Activated B cell treated with CpG ODN at 0.5 μM for 24 hours (primary cell): ENCODE measurements at places on chromosomes 2 and 18.

- peak; percentile 50 for DNase-seq
- peaks cover 12% of the 10 kb centered on the region for H3K36me3 ChIP-seq
- peak overlapping the region; percentile 41 for H3K4me3 ChIP-seq
- H3K4me1 ChIP-seq, result peaks cover 26% of the 10 kb centered on the region
Measured at GRCh38 chr18:62586151-62586774, 63.4 kb downstream of the ZCCHC2 start.

GRCh38 chr2:101873543-101873942, 118.2 kb upstream of the IL1R2 start:
- DNase-seq, result no peak
- H3K4me1 ChIP-seq, result no peaks in the 10 kb centered on the region
- no peaks in the 10 kb centered on the region for H3K27me3 ChIP-seq
- H3K4me3 ChIP-seq, result no peak overlapping the region
- H3K36me3 ChIP-seq, result peaks cover 93% of the 10 kb centered on the region

DNA sequence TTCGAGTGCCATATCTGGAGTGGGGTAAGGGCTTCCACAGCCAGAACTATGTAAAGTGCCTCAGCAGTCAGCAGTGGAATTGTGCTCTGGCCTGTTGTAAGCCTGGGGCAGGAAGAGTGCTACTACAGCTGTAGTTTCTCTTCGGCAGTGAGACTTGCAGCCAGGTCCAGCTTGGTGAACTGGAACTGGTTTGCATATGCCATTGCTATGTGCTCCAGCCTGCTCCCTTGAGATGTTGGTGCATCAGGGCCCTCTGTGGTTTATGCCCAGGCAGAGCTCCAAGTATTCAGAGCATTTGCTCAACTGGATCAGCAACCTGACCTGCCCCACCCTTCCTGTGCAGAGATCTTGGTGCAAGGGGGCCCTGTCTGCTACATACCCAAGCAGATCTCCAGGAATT, 47.8 kb downstream of the ZNF804A start:
- H3K36me3 ChIP-seq, result no peaks in the 10 kb centered on the region
- H3K4me1 ChIP-seq, result peaks cover 10% of the 10 kb centered on the region
- H3K4me3 ChIP-seq, result no peak overlapping the region
- no peak for DNase-seq
- no peak overlapping the region for H3K27ac ChIP-seq
- H3K27me3 ChIP-seq, result no peaks in the 10 kb centered on the region

GRCh38 chr2:24720310-24720709, 72.9 kb downstream of the PTRHD1 start:
- peaks cover 29% of the 10 kb centered on the region for H3K4me1 ChIP-seq
- no peaks in the 10 kb centered on the region for H3K27me3 ChIP-seq
- DNase-seq, result no peak
- no peak overlapping the region for H3K4me3 ChIP-seq

GRCh38 chr18:12468445-12468844, 60.7 kb downstream of the PRELID3A start:
- no peak overlapping the region for H3K27ac ChIP-seq
- no peak overlapping the region for H3K4me3 ChIP-seq
- H3K4me1 ChIP-seq, result no peaks in the 10 kb centered on the region

DNA sequence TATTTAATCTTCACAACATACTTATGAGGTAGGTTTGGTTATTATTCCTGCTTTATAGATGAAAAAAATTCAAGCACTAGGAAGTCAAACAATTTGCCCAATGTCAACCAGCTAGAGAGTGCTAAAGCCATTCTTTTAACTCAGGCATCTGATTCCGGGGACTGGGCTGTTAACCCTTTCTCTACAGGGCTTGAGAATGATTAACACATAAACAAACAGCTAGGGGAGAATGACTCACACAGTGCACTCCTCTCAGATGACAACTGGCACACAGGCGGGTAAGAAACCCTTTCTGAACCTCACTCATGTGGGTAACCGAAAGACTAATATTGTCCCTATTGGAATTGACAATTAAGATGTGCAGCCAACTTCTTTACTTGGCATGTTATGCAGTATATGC, 86.3 kb upstream of the FSHR start:
- no peaks in the 10 kb centered on the region for H3K36me3 ChIP-seq
- no peak for DNase-seq
- no peak overlapping the region for H3K27ac ChIP-seq
- no peaks in the 10 kb centered on the region for H3K27me3 ChIP-seq
- no peaks in the 10 kb centered on the region for H3K4me1 ChIP-seq

DNA sequence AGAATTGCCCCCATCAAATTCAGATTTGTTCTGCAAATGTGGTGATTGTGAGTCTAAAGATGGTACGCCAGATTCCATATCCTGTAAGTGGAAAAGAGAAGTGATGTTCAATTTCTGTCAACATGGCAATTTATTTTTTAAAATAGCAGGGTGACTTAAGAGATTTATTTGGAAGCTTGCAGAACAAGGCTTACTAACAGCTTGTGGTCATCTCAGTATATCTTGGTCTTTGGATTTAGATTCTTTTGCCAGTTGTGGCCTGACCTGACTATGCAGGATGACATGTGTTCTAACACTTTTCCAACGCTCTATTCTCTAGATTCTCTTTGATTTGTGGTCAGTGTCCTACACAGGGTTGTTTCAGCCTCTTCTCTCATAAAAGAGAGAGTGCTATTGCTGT, 74.4 kb downstream of the MAP3K20 start:
- H3K4me3 ChIP-seq, result no peak overlapping the region
- no peaks in the 10 kb centered on the region for H3K27me3 ChIP-seq
- no peak overlapping the region for H3K27ac ChIP-seq
- H3K4me1 ChIP-seq, result no peaks in the 10 kb centered on the region
- H3K36me3 ChIP-seq, result no peaks in the 10 kb centered on the region

DNA sequence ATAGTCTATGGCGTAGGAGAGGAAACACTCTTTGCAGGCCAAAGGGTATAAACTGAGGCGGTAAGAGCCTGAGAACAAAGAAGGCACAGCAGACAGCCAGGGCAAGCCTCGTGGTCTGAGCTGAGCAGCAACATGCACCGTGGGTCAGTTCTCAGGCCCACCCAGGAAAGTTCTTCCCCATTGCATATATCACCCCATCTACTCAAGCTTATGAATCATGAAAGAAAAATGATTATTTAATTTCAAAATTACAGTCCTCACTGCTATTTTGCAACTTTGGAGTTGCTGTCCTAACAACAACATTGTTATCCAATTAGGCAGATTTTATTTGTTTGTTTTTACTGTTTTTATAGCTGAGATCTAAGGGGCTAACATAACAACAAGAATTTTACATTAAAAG, 54.7 kb upstream of the RIOK3 start:
- no peak for DNase-seq
- no peaks in the 10 kb centered on the region for H3K4me1 ChIP-seq
- H3K27me3 ChIP-seq, result no peaks in the 10 kb centered on the region
- no peak overlapping the region for H3K27ac ChIP-seq

- no peak overlapping the region for H3K27ac ChIP-seq
- no peaks in the 10 kb centered on the region for H3K4me1 ChIP-seq
- DNase-seq, result no peak
- no peaks in the 10 kb centered on the region for H3K27me3 ChIP-seq
Measured at GRCh38 chr2:124136110-124136509, 111.0 kb downstream of the CNTNAP5 start.

GRCh38 chr2:111118481-111118980, 2.2 kb upstream of the BCL2L11 start:
- DNase-seq, result peak; percentile 45
- peak overlapping the region; percentile 86 for H3K4me3 ChIP-seq
- peaks cover 23% of the 10 kb centered on the region for H3K36me3 ChIP-seq
- peak overlapping the region; percentile 85 for H3K27ac ChIP-seq
- H3K4me1 ChIP-seq, result peaks cover 43% of the 10 kb centered on the region

- peaks cover 7% of the 10 kb centered on the region for H3K4me1 ChIP-seq
- no peak overlapping the region for H3K4me3 ChIP-seq
- no peaks in the 10 kb centered on the region for H3K27me3 ChIP-seq
- DNase-seq, result no peak
- no peak overlapping the region for H3K27ac ChIP-seq
Measured at GRCh38 chr2:119795309-119796303, 35.9 kb downstream of the PTPN4 start.

DNA sequence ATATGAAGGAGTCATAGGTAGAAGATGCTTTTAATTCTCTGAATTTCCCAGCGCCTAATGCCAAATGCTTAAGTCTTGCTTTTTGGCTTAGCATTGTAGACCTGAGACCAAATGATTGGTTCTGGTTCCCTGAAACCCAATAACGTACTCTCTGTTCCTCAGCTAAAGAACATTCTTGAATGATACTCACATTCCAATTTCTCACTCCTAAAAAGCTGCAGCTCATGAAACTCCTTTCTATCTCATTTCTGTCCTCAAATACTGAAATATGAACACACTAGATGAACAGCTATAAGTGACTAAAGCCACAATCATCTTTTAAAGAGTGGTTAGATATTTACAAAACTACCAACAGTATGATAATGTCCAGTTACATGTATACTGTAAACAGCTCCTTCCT, 272.1 kb downstream of the SLC8A1 start:
- H3K4me3 ChIP-seq, result no peak overlapping the region
- DNase-seq, result no peak
- H3K27me3 ChIP-seq, result no peaks in the 10 kb centered on the region

DNA sequence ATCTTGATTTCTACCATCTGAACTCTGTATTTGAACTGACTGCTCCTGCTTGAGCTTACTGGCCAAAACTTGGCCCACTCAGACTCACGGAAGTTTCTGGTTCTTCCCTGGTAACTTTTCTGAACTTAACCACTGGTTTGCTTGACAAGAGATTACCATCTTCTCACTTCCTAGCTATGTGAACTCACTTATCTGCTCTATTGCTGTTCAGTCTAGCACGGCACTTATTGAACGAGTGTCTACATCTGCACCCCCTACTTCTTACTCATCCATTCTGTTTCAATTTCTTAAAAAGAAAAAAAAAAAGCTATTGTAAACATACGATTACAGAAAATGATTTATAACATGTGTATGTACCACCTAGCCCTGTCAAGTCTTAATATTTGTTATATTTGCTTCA, 9.0 kb downstream of the CKAP2L start:
- H3K27me3 ChIP-seq, result no peaks in the 10 kb centered on the region
- H3K4me3 ChIP-seq, result no peak overlapping the region
- no peak for DNase-seq
- H3K27ac ChIP-seq, result no peak overlapping the region
- H3K4me1 ChIP-seq, result peaks cover 13% of the 10 kb centered on the region
- H3K36me3 ChIP-seq, result no peaks in the 10 kb centered on the region

- peaks cover 33% of the 10 kb centered on the region for H3K36me3 ChIP-seq
- no peaks in the 10 kb centered on the region for H3K27me3 ChIP-seq
- H3K4me1 ChIP-seq, result peaks cover 67% of the 10 kb centered on the region
- peak overlapping the region; percentile 93 for H3K4me3 ChIP-seq
- peak overlapping the region; percentile 98 for H3K27ac ChIP-seq
Measured at GRCh38 chr2:74179063-74179865, 585 bp upstream of the MOB1A start.

- peaks cover 7% of the 10 kb centered on the region for H3K27me3 ChIP-seq
- H3K4me1 ChIP-seq, result peaks cover 4% of the 10 kb centered on the region
- no peaks in the 10 kb centered on the region for H3K36me3 ChIP-seq
- H3K27ac ChIP-seq, result no peak overlapping the region
Measured at GRCh38 chr2:9703701-9704221, 73.0 kb upstream of the YWHAQ start.

- no peak for DNase-seq
- peaks cover 36% of the 10 kb centered on the region for H3K27me3 ChIP-seq
- no peaks in the 10 kb centered on the region for H3K36me3 ChIP-seq
- H3K27ac ChIP-seq, result no peak overlapping the region
- H3K4me1 ChIP-seq, result no peaks in the 10 kb centered on the region
Measured at GRCh38 chr2:127552336-127552735, 16.9 kb downstream of the MYO7B start.

- peaks cover 18% of the 10 kb centered on the region for H3K4me1 ChIP-seq
- H3K36me3 ChIP-seq, result no peaks in the 10 kb centered on the region
- H3K27me3 ChIP-seq, result peaks cover 10% of the 10 kb centered on the region
- H3K27ac ChIP-seq, result no peak overlapping the region
- peak overlapping the region; percentile 7 for H3K4me3 ChIP-seq
- DNase-seq, result no peak
Measured at GRCh38 chr2:110993557-110994231, 127.0 kb upstream of the BCL2L11 start.

DNA sequence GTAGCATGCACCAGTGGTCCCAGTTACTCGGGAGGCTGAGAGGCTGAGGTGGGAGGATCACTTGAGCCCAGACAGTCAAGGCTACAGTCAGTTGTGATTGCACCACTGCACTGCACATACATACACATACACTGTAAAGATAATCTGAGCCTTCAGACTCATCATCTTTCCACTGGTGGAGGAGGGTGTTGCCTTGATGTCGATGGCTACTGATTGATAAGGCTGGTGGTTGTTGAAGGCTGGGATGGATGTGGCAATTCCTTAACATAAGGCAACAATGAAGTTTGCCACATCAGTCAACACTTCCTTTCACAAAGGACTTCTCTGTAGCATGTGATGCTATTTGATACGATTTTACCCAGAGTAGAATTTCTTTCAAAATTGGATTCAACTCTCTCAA, 118.8 kb downstream of the IKZF2 start:
- no peak for DNase-seq
- H3K4me1 ChIP-seq, result peaks cover 44% of the 10 kb centered on the region
- no peak overlapping the region for H3K27ac ChIP-seq
- no peaks in the 10 kb centered on the region for H3K27me3 ChIP-seq
- H3K36me3 ChIP-seq, result peaks cover 4% of the 10 kb centered on the region
- no peak overlapping the region for H3K4me3 ChIP-seq

DNA sequence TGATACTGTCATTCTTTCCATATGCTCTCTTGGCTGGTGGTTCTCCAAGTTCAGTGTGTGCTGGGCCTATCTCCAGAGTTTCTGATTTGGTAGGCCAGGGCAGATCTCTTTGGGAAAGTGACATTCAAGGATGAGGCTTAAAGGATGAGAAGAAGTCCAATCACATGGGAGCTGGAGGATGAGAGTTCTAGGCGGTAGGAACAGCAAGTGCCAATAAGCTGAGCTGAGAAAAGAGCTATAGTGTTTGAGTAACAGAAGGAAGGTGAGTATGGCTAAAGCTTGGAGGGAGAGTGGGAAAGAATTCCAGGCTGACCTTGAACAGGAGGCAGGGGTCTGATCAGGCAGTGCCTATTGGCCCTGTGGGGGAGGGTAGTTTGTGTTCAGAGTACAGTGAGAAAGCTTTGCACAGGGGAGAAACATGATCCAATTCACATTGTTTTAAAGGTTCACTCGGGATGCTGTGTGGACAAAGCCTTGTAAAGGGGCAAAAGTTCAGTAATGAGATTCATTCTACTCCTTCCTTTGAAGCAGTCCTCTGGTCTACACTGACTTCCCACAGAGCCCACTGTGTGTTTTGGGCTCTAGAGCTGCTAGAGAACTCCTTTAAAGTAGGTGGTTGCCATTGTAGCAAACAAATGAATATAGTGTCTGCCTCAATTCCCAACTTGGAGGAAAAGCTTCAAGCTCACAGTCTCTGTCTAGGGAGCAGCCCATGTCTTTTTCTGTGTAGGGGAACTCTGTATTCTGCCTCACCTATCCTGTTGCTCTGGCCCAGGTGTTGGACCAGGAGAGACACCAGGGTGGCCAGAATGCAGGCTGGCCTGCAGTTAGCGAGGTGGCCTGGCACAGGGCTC, 81.8 kb downstream of the FASTKD2 start:
- H3K36me3 ChIP-seq, result no peaks in the 10 kb centered on the region
- H3K4me3 ChIP-seq, result no peak overlapping the region
- no peaks in the 10 kb centered on the region for H3K4me1 ChIP-seq
- H3K27me3 ChIP-seq, result no peaks in the 10 kb centered on the region
- no peak for DNase-seq
- no peak overlapping the region for H3K27ac ChIP-seq
